ENCODE measurements at places on chromosomes 6 and 20.

- DNase-seq, result no peak
Observed at GRCh38 chr20:40861427-40862008, 167.1 kb upstream of the TOP1 start.

GRCh38 chr6:134111062-134111677 is 58.7 kb upstream of the SLC2A12 start:
- peak; percentile 55 for DNase-seq

GRCh38 chr6:32842690-32843089 is 1.2 kb downstream of the PSMB8 start:
- no peak for DNase-seq

DNA sequence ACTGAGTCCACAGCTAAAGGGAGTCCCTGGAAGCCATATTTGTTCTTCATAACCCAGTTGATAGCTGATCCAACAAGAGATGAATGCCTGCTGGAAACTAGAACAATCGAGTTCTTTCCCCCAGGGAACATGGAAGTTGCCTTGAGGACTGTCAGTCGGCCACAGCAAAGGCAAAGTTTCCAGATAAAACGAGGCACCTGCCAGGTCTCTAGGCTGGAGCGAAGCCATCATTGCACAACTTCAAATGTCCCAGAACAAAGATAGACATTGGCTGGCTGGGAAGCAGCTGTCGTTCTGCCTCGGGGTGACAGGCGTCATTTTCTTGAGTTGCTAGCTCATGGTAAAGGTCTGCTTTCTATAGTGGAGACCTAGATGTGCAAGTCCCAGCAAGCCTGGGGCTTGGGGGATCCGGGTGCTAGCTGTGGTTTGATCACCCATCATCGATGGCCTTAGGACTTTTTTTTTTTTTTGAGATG is 184.4 kb upstream of the ZNF217 start:
- no peak for DNase-seq

- no peak for DNase-seq
Observed at GRCh38 chr6:38739532-38739931, 24.4 kb downstream of the DNAH8 start.

GRCh38 chr6:25302677-25303128 is 23.5 kb downstream of the CARMIL1 start:
- peak; percentile 93 for DNase-seq

DNA sequence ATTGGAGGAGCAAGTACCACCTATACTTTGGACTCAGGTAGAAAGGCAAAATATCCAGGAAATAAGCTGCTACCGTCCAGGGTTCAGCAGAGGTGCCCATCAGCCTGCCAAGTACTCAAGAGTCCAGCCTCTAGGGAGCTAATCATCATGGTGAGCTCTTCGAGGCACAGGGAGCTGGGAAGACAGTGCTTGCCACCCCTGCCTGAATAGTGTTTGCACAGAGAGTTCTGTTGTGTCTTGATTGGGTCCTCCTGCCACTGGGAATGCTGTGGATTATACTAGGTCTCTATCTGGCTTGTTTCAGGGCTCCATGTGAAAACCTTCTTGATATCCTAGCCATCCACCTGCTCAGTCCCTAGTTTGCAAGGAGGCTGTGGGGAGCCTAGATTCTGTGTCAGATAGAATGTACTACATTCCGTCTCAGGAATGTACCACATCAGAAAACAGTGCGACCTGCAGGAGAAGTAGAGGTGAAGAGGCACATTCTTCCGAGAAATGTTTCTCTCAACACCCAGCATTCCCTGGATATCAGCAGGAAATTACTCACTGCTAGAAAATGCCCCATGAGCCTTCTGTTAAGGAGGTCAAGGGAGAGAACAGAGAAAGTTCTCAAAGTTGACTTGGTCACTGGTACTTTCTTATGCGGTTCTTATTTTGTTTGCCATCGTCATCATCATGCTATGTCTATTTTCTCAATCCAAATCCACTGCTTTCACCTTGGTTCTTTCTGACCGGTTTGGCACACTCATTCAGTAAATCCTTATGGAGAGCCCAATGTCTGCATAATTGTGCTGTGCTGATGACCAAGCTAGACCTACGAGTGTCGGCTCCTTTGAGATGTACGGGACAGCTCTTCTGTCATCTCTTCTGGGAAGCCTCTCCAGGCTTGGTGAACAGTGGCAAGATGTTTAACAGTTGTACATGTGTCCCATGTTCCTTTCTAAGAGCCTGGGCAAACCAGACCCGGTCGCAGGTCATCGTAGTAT is 30.7 kb downstream of the PTPN1 start:
- DNase-seq, result peak; percentile 79

GRCh38 chr6:94389218-94389617 is 969.9 kb upstream of the EPHA7 start:
- no peak for DNase-seq

DNA sequence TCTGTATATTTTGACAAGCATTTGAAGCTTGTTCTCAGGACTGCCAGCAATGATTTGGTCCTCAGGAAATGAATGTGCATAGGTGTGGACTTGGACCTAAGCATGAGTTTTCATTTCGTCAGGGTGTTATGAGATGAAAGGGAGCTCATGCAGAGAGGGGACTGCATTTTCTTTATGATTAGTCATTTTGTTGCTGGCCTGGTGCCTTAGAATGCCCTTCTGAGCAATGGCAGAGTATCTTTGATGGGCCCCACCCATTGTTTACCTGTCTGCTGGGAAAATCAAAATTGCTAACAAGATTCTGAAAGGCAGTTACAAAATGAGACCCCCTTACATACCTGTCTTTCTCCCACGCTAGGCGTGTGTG is 51.5 kb upstream of the MTHFD1L start:
- no peak for DNase-seq

- peak; percentile 93 for DNase-seq
Observed at GRCh38 chr20:44495802-44496481, 20.3 kb downstream of the TTPAL start.

DNA sequence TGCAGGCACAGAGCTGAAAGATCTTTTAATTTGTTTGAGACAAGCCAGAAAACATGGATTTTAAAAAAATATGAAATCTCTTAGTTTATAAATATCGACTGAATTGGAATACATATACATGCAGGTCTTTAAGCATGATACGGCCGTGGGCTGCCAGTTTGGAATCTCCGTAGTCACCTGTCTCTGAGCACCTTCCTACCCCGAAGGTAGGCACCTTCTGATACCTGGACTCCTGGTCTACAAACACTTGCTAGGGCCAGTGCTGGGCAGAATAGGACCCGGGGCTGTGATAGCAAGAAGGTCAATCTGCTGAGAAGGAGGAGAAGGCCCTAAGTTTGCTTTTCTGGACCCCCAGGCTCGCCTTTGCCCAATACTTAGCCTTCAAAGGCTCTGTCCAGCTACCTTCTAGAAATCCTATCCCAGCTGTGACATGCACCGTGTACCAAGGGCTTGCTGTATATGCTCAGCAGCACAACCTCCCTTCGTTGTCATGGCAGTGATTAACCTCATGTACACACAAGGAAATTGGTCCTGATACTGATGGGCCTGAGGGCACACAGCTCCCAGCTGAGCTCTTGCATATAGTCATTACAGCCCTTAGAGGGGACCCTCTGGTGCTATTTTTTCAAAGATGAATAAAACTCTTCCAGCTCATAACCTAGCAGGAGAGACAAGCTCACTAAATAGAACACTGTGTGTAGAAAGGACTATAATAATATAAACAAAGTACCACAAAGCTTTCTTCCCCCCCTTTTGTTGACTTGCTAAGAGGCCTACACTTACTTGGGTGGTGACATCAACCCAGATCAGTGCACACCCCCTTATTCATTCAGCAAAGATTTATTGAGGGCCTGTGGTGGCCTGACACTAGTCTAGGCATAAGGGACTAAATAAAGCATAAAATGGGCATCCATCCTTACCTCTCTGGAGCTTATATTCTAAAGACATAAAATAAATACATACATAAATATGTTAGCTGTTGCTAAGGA is 17.7 kb downstream of the SNPH start:
- DNase-seq, result no peak

DNA sequence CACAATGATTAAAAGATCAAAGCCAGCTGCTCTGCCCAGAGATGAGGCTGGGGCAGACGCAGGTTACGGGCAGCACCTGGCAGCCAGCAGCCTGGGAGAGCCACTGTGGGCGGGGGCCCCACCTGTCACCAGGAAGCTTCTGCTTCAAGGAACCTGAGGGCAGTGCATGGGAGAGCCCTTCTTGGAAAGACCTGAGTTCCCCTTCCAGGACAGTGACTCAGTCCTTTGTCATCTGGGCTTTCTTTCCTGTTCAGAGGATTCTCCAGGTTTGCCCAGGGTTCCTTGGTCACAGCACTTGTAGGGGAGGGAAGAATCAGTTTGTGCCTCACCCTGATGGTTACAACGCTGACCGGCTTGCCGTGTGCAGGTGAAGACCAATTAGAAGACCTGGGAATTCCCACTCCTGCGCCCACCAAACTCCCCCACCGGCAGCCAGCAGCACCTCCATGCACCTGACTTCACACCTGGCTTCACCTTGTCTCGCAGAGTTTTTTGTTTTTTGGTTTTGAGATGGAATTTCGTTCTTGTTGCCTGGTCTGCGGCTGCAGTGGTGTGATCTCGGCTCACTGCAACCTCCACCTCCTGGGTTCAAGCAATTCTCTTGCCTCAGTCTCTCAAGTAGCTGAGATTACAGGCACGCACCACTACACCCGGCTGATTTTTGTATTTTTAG is 2.0 kb downstream of the ZBP1 start:
- no peak for DNase-seq

DNA sequence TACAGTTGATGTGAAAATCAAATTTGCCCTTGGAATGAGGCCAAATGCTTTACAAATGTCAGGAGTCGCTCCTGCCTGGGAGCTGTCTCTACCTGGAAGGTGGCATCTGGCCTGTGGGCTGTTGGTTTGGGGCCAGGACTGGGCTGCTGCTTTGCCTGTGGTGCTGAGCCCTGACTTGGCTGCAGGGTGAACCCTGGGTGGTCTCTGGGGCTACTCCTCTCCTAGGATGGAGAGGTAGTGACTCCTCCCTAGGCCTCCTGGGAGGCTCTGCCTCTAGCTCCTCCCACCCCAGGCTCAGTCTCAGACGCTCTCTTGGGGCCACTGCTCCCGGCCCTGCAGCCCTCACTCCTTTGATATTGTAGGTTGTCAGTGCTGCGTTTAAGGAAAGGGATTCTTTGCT is 47.5 kb downstream of the EFCAB8 start:
- no peak for DNase-seq

GRCh38 chr20:1405801-1406200 is 12.9 kb upstream of the FKBP1A start:
- DNase-seq, result no peak

- no peak for DNase-seq
Observed at GRCh38 chr20:63000958-63001357, 5.8 kb downstream of the BHLHE23 start.

- DNase-seq, result peak; percentile 6
Observed at GRCh38 chr6:25927756-25928216, 2.7 kb downstream of the SLC17A2 start.

GRCh38 chr6:167799033-167799821 is 27.5 kb upstream of the AFDN start:
- no peak for DNase-seq

All from fibroblast of skin of abdomen (primary cell).